D721Med (cell line): ENCODE measurements at places on chromosomes 16 and 17.

DNA sequence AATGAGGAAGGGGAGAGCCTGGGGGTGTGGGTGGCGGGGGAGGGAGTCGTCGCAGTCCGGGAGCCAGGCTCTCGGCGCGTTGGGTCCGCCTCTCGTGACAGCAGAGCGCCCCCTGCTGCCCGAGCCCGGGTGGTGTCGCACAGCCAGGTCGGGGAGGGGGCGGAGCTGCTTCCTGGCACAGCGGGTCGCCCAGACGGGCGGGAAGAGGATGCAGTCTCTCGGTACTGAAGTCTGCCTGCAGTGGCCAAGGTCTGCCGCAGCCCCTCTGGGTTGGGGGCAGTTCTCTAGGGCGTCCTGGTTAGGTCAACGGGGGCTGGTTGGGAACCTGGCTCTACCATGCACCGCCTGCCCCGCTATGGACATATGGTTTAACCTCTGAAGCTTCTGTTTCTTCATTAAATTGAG, 38.2 kb upstream of the CCDC182 start:
- peak; percentile 68 for DNase-seq

DNA sequence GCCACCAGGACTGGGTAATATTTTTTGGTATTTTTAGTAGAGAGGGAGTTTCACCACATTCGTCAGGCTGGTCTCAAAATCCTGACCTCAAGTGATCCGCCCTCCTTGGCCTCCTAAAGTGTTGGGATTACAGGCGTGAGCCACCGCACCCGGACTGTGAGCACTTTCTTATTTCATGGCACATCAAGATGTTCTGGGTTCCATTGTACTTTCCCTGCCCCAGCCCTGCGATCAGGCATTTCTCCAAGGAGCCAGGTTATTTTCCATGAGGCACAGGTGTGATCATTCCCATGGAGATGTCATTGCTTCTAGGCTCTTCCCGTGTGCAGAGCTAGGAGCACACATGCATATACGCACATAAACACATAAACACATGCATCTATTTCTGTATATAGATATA, 2.6 kb upstream of the ANKRD40CL start:
- DNase-seq = no peak

DNA sequence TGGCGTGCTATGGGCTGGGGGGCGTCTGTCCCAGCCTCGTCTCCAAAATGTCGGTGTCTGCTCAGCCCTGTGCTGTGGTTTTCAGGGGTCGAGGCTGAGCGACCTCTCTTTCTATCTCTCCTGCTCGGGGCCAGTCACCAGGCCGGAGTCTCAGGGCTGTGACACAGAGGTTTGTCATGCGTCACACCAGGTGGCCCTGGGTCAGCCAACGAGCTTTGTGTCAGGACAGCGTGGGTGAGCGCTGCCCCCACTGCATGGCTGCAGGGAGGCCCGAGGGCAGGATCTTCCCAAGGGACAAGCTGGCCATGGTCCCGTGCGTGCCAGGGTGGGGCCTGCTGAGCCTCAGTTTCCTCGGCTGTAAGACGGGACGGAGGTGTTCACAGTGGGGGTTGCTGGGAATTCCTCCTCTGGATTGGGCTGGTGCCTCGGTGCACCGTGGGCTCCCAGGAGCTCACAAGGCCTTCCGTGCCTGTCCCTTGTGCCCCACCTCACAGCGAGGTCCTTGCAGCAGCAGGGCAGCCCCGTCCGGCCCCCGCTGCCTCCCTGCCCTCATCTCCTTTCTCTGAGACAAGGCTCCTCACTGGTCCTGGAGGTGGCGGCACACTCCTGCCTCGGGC, 50.5 kb downstream of the CBFA2T3 start:
- DNase-seq = no peak

- DNase-seq = no peak
These were observed 5.5 kb upstream of the LDHD start for GRCh38 chr16:75121949-75122568.

GRCh38 chr16:35305476-35305875, 1846.1 kb downstream of the TP53TG3F start:
- DNase-seq = no peak
